ENCODE measurements at places on chromosomes 7 and 10.

- no peak for DNase-seq
Measured at GRCh38 chr10:114499630-114500190, 95.4 kb upstream of the AFAP1L2 start.

GRCh38 chr10:43350156-43350555 is 21.3 kb upstream of the FXYD4 start:
- DNase-seq: no peak

DNA sequence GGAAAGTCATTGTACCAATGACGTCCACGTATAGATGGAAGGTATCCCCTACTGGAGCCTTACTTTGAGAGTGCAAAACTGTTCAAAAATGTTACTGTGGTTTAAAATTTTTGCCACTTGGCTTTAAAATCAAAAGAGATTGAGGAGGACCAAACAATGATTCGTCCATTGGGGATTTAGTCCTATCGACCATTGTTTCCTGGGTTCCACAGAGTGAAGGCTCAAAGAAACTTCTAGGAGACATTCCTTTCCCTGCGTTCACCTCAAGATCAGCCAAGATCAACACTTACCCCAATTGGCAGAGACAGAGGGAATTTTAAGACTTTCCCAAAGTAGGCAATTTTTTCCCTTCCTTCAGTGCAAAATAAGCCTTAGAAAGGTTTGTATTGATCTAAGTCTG is 152.3 kb downstream of the NEBL start:
- no peak for DNase-seq

GRCh38 chr10:129258283-129258923 is 208.6 kb upstream of the MGMT start:
- DNase-seq: no peak

DNA sequence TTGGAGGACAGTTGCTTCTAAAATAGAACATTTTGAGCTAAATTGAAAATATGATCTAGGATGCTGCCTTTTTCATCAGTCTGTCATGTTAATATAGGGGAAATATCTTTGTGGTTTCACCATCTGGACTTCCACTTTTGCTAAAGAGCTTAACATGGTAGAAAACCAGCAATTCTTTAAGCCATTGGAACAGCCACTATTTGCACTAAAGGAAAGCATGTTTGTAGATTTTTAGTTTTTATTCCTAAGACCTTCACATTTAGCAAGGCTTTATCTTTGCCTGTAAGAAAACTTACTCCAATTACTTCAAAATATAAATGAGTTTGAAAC is 291.0 kb downstream of the RNLS start:
- no peak for DNase-seq

DNA sequence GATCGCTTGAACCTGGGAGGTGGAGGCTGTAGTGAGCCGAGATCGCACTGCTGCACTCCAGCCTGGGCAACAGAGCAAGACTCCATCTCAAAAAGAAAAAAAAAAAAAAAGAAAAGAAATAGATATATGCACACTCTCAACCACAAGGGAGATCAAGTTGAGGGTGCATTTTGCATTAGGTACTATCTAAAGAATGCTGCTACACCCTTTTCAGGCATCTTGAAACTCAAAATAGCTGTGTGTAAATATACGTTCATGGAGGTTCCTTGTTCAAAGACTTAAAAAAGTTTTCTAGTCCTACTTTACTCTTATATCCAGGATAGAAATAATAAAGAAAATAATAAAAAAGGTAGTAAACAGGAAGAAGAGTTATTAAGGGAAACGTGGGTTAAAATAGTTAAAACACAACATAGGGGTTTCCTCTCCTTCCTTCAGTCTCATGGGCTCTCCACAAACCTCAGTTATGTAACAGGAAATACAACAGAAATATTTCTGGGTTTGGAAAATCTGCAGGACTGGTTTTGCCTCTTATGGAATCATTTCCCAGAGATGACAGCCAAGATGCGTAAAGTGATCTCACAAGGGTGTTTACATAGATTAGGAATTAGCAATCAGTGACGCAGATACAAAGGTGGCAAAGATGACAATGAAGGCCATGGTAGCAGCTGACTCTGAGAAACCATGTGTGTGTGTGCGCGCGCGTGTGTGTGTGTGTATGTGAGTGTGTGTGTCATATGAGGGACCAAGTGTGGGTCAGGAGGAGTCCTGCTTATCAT is 15.1 kb downstream of the STEAP4 start:
- DNase-seq: peak; percentile 12

- DNase-seq: no peak
Measured at GRCh38 chr7:50657912-50658311, 92.7 kb upstream of the DDC start.

GRCh38 chr10:117537436-117537903 is 5.1 kb upstream of the EMX2 start:
- DNase-seq: peak; percentile 85
